ENCODE measurements at places on chromosomes 4 and X.
A peak's percentile ranks its signal among the peaks of the same experiment; 100 is the strongest.

DNA sequence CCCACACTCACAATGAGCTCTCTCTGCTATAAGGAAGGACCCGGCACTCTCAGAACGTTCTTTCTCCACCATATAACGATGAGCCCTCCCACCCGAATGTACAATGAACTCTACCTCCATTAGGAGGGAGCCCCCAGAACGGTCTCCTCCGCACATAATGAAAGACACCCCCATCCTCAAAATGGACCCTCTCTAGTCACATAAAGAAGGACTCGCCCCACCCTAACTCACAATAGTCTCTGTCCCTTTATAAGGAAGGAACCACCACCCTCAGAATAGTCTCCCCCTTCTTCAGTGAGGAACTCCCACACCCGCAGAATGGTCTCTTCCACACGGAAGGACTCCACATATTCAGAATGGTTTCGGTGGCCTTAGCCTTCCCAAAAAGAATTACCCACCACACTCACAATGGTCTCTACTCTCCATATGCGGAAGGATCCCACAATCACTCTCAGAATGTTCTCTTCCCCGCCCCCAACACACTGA, 477 bp downstream of the SLC35A2 start:
- DNase-seq, result no peak

- no peak for DNase-seq
Observed at GRCh38 chr4:129916991-129917390, 821.0 kb downstream of the C4orf33 start.

DNA sequence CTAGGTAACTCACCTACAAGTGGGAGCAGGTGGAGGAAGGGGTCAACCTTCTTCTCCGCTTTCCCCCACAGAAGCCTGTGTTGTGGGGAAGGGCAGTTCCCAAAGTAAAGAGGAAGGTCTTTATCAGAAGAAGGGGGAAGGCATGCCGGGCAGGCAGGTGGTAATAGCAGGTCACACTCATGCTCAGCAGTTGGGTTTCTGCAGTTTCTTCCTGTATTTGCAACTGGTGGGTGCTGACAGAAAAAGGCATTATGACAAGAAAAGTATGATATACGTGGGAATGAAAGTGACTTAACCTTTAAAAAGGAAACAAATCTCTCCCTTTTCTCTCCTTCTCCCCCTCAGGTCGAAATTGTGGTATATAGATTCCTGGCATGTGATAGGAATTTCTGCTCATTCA, 3.7 kb downstream of the MTMR1 start:
- no peak for DNase-seq

GRCh38 chr4:85909851-85910250, 434.9 kb downstream of the ARHGAP24 start:
- DNase-seq, result no peak

DNA sequence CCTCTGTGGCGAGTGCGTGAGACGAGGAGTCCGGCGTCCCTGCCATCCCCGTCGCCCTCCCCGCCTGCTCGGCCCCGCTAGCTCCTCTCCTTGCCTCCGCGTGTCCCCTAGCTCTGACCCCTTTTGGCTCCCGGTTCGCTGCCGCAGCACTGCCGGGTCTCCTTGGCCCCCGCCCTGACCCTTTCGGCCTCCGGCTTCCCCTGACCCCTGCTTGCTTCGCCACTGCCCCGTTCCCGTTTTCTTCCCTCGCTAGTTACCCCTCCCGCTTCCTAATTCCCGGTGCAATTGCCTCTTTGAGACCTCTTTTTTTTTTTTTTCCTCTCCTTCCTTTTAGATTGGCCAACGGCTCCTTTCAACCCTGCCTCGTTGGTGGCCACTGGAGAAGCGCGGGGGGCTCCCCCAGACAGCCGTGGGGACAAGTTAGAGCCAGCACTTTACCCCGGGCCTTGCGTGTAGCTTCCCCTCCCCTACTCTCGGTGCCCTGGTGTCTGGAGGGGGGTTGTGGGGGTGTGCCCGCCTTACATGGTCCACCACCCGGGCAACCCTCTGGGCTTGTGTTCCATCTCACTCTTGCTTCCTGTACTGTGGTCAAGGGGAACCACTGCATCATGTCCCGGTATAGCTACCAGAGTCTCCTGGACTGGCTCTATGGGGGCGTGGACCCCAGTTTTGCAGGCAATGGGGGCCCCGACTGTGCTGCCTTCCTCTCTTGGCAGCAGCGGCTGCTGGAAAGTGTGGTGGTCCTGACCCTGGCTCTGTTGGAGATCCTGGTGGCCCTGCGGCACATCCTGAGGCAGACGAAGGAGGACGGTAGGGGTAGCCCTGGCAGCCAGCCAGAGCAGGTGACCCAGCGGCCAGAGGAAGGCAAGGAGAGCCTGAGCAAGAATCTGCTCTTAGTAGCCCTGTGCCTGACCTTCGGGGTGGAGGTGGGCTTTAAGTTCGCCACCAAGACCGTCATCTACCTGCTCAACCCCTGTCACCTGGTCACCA, 548 bp downstream of the TMEM164 start:
- peak; percentile 47 for DNase-seq

DNA sequence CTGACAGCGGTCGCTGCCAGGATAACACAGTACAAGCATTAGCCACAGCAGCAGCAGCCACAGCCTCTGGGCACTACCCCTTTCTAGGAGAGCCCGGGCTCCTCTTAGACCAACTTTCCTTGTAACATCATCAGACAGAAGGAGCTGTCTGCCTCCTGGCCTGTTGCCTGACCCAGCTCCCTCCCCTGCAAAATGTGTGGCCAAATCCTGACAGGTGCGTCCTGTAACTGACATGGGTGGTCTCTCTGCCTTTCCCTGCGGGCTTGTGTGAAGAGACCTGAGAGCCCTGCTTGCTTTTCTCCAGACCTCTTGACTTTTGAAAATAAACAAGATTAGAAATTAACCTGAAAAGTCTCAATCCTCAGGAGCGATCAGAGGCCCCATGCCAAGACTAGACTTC, 824.9 kb downstream of the RAPGEF2 start:
- no peak for DNase-seq

GRCh38 chrX:104122829-104123228, 10.5 kb downstream of the ZCCHC18 start:
- no peak for DNase-seq

DNA sequence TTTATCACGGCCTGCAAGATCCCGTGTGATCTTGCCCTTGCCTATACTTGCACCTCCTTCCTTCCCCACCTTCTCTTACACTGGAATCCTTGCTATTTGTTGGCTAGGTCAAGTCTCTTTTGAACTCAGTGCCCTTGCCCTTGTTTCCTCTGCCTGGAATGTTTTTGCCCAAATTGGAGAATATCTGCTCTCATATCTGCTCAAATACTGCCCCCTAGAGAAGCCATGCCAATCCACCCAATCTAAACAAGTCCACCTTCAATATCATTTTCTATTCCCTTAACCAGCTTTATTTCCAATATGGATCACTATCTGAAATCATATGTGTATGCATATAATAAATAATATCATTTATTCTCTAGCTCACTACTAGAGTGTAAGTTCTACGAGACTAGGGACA, 1044.2 kb upstream of the FTHL17 start:
- DNase-seq, result no peak

DNA sequence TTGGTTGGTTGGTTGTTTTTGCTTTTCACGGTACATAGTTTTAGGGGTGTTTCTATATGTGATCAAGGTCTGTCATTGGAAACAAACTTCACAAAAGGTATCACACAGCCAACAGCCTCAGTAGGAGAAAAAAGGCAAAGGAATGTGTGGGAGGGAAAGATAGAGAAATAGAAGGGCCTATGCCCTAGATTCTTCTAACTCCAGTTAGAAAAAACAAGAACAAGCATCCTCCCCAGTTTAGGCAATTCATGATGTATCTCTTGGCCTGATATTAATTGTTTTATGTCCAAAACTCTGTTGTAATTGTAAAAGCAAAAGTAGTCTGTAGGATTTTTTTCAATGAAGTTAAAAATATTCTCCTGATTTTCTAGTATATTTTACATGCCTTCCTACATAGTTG, 192.4 kb upstream of the EDNRA start:
- no peak for DNase-seq

- no peak for DNase-seq
Observed at GRCh38 chr4:14125375-14126129, 498.0 kb upstream of the BOD1L1 start.

DNA sequence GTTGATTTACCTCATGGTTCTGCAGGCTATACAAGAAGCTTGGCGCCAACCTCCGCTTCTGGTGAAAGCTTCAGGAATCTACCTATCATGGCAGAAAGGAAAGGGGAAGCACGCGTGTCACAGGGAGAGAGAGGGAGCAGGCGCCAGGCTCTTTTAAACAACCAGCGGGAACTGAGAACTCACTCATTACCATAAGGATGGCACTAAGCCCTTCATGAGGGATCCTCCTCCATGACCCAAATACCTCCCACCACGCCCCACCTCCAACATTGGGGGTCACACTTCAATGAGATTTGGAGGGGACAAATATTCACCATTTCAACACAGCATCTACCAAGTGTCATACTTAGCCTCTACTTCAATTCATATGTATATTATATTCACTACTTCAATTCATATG, 18.8 kb upstream of the TBC1D8B start:
- DNase-seq, result no peak

DNA sequence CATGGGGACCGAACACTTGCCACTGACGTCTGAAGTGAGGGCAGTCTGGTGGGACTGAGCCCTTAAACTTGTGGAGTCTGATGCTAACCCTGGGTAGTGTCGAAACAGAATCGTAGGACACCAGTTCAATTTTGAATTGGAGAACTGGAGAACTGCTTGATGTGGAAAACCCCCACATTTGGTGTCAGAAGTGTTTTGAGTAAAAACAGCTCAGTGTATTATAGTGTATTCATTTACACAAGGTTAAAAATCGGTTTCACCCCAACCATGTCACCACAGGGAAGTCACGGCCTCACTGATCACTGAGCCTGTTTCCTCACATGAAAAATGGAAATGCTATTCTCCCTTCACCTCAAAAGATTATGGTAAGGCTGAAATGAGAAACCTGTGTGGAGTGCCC, 21.9 kb downstream of the PIN4 start:
- no peak for DNase-seq

GRCh38 chr4:1369091-1369450, 22.1 kb downstream of the UVSSA start:
- DNase-seq, result no peak

GRCh38 chr4:10256203-10256602, 139.6 kb upstream of the WDR1 start:
- DNase-seq, result no peak

- DNase-seq, result no peak
Observed at GRCh38 chrX:155056471-155056870, 14.5 kb downstream of the CMC4 start.
